ENCODE measurements at places on chromosomes 3 and 15.

DNA sequence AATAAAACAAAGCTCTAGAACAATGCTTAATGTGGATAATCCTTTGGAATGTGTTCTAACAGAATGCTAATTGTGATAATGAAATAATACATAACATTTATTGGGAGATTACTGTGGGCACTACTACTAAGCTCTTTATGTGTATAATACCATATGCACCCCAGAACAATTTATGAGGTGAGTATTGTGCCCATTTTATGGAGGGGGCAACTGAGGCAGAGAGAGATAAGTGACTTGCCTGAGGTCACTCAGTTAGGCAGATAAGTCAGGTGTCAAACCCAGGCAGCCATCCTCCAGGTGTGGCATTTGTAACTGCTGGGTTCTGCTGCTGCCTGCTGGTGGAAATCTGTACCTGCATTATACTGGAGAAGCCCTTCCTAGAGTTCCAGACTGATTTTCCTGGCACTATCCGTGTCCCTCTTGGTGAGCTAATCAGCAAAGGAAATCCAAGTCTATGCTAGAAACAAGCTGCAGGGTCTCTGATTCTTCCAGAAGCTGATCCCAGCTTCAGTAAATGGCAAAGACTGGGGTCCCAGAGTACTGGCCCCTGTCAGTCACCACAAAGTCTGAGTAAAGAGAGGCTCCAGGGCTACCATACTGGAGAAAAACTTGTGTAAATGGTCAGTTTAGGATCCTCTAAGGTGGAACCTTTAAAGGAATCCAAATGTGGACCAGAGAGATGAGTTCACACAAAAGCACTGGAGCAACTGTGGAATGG, 22.6 kb upstream of the RBP1 start:
- no peak overlapping the region for H3K4me3 ChIP-seq
- no peaks in the 10 kb centered on the region for H3K36me3 ChIP-seq
- no peak for DNase-seq
- H3K27ac ChIP-seq = no peak overlapping the region
- H3K27me3 ChIP-seq = no peaks in the 10 kb centered on the region

DNA sequence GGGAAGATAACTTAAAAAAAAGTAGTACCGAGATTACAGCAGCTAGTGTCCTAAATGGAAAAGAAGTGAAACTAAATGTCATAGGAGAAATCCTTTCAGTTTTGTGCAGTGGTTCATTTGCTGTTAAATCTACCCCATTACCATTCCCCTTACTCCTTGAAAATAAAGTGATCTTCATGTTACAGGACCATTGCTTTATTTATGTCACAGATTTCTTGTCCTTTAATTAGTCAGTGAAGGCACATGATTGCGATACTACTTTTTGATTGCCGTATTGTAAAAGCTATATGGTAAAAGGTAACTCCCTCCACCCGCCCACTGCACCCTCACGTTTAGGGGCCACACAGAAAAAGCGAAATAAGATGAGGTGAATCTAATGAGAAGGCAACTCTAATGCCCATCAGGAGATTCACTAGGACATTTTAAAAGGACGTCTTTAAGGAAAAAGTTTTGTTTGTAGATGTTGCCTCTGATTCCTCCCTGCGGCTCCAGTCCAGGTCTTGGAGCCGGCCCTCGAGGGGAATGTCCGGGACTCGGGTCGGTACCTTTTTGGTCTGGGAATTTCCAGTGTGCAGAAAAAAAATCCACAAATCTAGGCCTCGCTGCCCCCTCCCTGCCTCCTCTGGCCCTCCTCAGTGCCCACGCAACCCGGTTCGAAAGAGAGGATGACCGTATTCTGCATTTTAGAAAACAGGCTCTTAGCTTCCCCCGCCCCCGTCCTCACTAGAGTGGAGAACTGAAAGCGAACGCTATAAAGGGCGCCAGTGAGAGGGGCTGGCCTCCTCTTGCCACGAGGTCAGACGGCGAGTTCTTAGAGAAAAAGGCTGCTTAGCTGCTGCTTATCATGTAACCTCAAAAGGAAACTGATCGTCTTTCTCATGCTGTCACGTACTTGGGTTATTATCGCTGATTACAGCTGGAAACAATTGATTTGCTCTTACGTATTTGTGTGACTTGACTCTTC, 21.8 kb upstream of the NFKBIZ start:
- peak; percentile 77 for DNase-seq
- H3K4me1 ChIP-seq = peaks cover 40% of the 10 kb centered on the region
- H3K27me3 ChIP-seq = no peaks in the 10 kb centered on the region
- H3K36me3 ChIP-seq = no peaks in the 10 kb centered on the region
- peak overlapping the region; percentile 67 for H3K4me3 ChIP-seq

DNA sequence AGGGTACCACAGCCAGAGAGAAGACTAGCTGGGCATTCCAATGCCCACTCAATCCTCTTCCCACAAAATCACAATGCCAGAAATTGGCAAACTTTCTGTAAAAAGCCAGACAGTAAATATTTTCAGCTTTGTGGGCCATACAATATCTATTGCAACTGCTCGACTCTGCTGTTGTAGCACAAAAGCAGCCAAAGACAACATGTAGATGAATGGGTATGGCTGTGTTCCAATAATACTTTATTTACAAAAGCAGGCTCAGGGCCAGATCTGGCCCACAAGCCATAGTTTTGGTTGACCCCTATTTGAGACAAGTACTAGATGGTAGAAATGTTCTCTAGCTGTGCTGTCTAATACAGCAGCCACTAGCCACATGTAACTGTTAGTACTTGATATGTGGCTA, 330.9 kb downstream of the ERC2 start:
- H3K36me3 ChIP-seq = no peaks in the 10 kb centered on the region
- peak; percentile 43 for DNase-seq
- H3K4me1 ChIP-seq = peaks cover 29% of the 10 kb centered on the region

DNA sequence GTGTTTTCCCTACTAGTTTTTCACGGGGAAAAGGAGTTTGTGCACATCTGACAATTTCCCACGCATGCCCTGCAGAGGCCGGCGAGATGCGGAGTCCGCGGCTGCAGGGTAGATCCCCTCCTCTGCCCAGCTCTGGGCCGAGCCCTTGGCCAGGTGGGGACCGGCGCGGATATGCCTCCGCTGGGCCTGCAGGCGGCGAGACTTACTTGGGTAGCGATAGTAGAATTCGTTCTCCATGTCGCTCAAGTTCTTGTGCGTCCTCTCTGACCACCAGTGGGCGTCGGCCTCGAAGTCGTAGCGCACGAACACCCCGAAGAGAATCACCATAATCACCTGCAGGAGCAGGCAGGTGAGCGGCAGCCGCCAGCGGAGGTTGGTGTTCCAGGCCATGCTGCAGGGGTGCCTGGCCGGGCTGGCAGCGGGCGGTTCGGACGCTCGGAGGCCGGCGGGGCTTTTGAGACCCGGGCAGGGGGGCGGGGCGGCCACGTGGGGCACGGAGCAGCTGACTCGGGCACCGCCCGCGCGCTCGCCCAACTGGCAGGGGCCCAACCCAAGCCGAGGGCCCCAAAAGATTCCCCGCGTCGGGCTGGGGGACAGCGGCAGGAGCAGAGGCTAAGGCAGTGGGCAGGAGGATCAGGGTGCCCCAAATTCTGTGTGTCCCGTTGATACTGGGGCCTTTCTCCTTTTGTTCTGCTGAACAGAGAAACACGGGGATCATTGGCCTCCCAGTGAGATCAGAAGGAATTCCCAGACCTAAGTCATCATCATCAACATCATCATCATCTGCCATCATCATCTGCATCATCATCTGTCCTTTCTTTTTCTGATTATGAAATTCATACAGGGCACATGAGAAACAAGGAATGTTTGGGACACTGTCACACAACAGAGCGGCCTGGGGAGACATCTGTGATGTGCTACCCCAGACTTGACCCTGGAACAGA, at the start of gene RHCG:
TSS of gene RHCG (minus strand) at position 429 of the 944 bp plus-strand sequence. CDS start at position 390, 39 bp downstream.
- H3K4me1 ChIP-seq = peaks cover 10% of the 10 kb centered on the region
- H3K4me3 ChIP-seq = peak within 1 kb of the TSS; percentile 59
- DNase-seq = peak; percentile 73
- H3K27ac ChIP-seq = no peak within 1 kb of the TSS
- H3K27me3 ChIP-seq = peaks cover 63% of the 10 kb centered on the region

- no peak overlapping the region for H3K27ac ChIP-seq
- H3K4me3 ChIP-seq = no peak overlapping the region
- DNase-seq = no peak
- no peaks in the 10 kb centered on the region for H3K4me1 ChIP-seq
- no peaks in the 10 kb centered on the region for H3K36me3 ChIP-seq
Observed at GRCh38 chr3:6640907-6641306, 220.0 kb upstream of the GRM7 start.

DNA sequence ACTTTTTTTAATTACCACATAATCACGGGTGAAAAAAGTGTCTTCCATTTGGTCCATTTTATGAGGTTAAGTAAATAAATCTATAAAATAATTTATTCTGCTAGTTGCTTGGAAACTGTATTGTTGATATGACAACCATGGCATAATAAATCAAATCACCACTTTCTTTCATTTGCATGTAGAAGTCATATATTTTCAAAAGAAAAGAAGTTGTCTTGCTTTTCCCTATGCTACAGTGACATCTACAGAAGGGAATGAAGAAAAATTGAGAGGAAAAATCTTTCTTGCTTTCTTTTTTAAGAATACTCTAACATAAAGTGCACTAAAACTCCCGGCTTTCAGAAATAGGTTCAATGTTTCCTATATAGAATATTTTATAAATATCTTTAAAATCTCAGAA, 228.5 kb downstream of the ZBBX start:
- no peak overlapping the region for H3K27ac ChIP-seq
- no peaks in the 10 kb centered on the region for H3K27me3 ChIP-seq
- no peaks in the 10 kb centered on the region for H3K4me1 ChIP-seq

GRCh38 chr3:13574083-13574797, 25.3 kb downstream of the FBLN2 start:
- H3K27ac ChIP-seq = no peak overlapping the region
- peaks cover 2% of the 10 kb centered on the region for H3K4me1 ChIP-seq
- no peaks in the 10 kb centered on the region for H3K27me3 ChIP-seq
- no peaks in the 10 kb centered on the region for H3K36me3 ChIP-seq
- H3K4me3 ChIP-seq = no peak overlapping the region

DNA sequence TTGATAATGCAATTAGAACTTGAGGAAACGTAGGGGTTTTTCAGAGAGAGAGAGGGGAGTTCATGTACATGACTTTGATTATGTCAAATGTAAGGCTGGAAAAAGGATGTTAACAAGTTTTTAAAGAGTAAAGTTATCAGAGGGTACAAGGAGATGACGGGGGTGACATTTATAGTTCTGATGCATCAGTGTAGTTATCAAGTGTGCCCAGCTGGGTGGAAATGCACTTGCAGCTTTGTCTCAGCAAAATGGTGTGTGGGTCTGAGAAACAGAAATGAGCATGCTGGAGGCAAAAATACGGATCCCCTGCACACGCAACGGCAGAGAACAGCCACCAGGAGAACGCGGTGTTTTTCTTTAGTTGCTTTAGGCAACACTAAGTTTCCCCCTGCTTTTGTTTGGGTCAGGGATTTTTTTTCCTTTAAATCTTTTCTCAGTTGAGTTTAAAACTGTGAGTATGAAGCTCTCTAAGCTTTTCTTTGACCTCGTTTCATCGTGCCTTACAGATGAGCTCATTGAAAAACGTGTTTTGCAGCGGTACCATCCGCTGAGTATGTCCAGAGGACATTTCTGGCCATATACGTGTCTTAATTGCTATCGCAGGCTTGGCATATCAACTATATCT, 205.4 kb downstream of the PDZRN3 start:
- no peaks in the 10 kb centered on the region for H3K27me3 ChIP-seq
- no peak overlapping the region for H3K4me3 ChIP-seq
- H3K4me1 ChIP-seq = no peaks in the 10 kb centered on the region
- peak overlapping the region; percentile 5 for H3K27ac ChIP-seq
- H3K36me3 ChIP-seq = no peaks in the 10 kb centered on the region

- H3K4me1 ChIP-seq = no peaks in the 10 kb centered on the region
- no peak for DNase-seq
- peak overlapping the region; percentile 55 for H3K4me3 ChIP-seq
- H3K27me3 ChIP-seq = peaks cover 32% of the 10 kb centered on the region
Observed at GRCh38 chr15:47184908-47185801, 532.1 kb upstream of the SEMA6D start.

DNA sequence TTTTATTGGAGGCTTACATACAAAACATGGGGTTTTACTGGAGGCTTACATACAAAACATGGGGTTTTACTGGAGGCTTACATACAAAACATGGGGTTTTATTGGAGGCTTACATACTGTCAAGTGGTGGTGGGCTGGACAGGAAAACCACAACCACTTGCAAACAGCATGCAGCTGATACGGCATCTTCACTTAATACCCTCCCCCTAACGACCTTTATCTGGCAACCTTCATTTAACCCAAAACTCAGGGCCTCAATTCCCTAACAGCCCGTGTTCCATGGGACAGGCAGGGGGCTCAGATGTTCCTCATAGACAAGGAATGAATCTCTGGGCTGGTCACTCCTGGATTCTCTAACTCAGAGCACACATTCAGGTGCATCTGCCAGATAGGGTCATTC, 137.1 kb downstream of the CD47 start:
- DNase-seq = no peak
- no peaks in the 10 kb centered on the region for H3K36me3 ChIP-seq
- H3K4me3 ChIP-seq = no peak overlapping the region
- H3K4me1 ChIP-seq = peaks cover 18% of the 10 kb centered on the region
- no peaks in the 10 kb centered on the region for H3K27me3 ChIP-seq
- H3K27ac ChIP-seq = no peak overlapping the region

DNA sequence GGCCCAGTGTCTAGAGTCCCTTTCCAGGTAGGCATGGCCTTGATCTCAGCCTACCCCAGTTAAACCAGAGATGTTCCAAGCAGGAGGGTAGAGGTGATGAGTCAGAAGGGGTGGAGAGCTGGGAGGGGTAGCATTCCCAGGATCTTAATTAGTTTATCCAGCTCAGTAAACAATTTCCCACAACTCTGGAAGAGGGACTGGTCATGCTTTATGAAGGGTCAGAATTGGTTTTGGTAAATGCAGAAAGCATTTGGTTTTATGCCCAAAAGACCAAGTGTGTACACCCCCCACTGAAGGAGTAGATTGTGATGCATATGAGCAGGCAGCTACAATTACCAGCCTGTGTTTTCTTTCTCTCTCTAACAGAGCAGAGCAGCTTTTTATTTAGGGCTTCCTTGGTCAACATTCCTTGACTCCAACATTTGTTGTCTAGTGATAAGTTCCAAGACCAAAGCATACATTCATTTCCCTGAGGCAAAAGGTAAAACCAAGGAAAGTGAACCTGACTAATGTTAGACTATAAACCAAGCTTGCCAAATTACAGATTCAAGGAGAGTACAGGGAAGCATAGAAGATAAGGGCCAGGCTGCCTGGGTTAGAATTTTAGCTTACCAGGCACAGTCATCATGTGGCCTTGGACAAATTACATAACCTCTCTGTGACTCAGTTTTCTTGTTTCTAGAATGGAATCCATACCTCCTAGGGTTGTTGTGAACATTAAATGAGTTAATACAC, 17.6 kb downstream of the EXOSC7 start:
- H3K4me1 ChIP-seq = peaks cover 36% of the 10 kb centered on the region
- peaks cover 43% of the 10 kb centered on the region for H3K36me3 ChIP-seq
- H3K27me3 ChIP-seq = no peaks in the 10 kb centered on the region
- no peak overlapping the region for H3K4me3 ChIP-seq
- H3K27ac ChIP-seq = peak overlapping the region; percentile 73

GRCh38 chr3:178320456-178321351, 215.5 kb upstream of the KCNMB2 start:
- H3K36me3 ChIP-seq = no peaks in the 10 kb centered on the region
- H3K4me3 ChIP-seq = no peak overlapping the region
- H3K27me3 ChIP-seq = no peaks in the 10 kb centered on the region
- H3K4me1 ChIP-seq = peaks cover 16% of the 10 kb centered on the region
- no peak overlapping the region for H3K27ac ChIP-seq

GRCh38 chr15:88655800-88656488, 17.1 kb downstream of the ISG20 start:
- H3K4me3 ChIP-seq = no peak overlapping the region
- H3K36me3 ChIP-seq = no peaks in the 10 kb centered on the region
- H3K27ac ChIP-seq = no peak overlapping the region
- no peaks in the 10 kb centered on the region for H3K27me3 ChIP-seq
- H3K4me1 ChIP-seq = peaks cover 19% of the 10 kb centered on the region
- DNase-seq = no peak

GRCh38 chr3:105101603-105102002, 265.1 kb upstream of the ALCAM start:
- H3K4me1 ChIP-seq = no peaks in the 10 kb centered on the region
- H3K4me3 ChIP-seq = no peak overlapping the region
- DNase-seq = no peak
- no peaks in the 10 kb centered on the region for H3K36me3 ChIP-seq

All from osteoblast (primary cell).